ENCODE measurements at places on chromosomes 1 and 21.

- no peak for DNase-seq
Observed at GRCh38 chr1:60118085-60118484, 44.5 kb upstream of the C1orf87 start.

- DNase-seq = no peak
Observed at GRCh38 chr1:178580876-178581275, 68.0 kb downstream of the TEX35 start.

- DNase-seq = no peak
Observed at GRCh38 chr1:91729621-91730358, 156.2 kb downstream of the TGFBR3 start.

DNA sequence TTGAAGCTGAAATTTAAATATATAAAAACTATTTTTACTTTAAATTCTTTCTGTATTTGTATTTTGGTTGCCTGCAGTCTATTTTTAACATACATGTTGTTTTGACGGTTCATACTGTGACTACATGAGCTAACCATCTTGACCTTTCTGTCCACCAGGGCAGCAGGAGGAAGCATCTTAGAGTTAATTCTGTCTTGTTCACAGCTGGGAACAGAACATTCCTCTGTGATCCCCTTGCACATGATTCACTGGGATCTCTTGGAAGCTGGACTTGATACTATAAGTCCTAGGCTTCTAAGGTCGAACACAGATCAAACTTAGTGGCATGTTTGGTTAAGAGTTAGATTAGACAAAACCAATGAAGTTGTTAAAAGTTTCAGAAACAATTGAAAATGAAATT lies 99.7 kb downstream of the NFIA start:
- DNase-seq = no peak

DNA sequence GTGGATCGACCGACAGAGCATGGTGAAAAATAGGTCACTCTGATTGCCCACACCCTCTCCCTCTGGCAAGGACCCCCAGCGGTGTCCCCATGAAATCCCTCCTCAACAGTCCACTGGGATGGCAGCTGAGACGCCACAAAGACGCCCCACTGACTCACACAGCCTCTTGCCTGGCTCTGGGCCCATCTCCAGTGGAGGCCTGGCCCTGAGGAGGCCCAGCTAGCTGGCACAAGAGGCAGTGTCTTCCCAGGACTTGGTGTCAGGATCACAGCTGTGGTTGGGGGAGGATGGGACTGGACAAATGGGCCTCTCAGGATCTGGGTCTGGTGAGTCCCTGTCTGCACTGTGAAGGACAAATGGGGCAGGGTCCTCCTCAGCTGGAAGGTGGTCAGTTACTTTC lies 4.6 kb downstream of the ALX3 start:
- no peak for DNase-seq
